ENCODE measurements at places on chromosomes 2 and 18.
A peak's percentile ranks its signal among the peaks of the same experiment; 100 is the strongest.

DNA sequence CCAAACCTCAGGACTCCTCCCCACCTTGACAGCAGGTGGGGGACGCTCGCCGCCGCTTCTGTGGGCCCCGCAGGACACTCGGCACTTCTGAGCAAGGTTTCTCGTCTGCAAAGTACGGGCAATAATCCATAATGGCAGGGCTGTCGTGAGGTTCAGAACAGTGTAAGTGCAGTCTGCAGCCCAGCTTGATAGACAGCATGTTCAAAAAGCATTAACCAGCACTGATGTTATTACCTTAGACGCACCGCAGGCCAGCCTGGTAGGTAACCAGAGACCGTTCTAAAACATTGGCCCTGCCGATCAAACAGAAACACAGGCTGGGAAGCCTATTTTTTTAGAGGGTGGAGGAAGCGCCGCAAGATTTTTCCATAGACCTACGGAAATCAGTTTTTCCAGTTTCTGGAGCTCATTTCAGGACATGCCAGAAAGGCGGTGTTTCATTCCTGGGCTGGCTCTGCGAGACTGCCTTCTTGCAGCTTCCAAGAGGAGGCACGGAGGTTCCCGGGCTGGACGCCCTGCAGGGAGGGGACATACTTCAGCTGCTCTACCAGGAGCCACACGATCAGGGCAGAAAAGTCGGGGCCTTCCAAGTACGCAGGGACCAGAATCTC is 148.7 kb downstream of the TPO start:
- DNase-seq = no peak

GRCh38 chr2:55999231-55999630 is 75.6 kb upstream of the EFEMP1 start:
- DNase-seq = no peak

DNA sequence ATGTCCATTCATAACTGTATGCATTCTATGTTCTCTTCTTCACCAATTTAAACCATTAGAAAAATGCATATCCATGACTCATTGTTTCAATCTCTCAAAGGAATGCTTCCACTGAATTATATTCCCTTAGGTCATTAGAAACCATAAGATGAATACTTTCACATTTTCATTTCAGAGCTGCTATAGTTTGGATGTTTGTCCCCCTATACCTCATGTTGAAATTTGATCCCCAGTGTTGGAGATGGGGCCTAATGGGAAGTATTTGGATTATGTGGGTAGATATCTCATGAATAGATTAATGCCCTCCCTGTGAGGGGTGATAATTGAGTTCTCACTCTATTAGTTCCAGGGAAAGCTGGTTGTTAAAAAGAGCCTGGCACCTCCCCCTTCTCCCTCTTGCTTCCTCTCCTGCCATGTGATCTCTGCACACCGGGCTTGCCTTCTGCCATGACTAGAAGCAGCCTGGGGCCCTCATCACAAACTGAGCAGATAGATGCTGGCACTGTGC is 35.7 kb downstream of the THUMPD2 start:
- DNase-seq = no peak

GRCh38 chr2:64644458-64645382 is 9.0 kb downstream of the SERTAD2 start:
- DNase-seq = peak; percentile 92

DNA sequence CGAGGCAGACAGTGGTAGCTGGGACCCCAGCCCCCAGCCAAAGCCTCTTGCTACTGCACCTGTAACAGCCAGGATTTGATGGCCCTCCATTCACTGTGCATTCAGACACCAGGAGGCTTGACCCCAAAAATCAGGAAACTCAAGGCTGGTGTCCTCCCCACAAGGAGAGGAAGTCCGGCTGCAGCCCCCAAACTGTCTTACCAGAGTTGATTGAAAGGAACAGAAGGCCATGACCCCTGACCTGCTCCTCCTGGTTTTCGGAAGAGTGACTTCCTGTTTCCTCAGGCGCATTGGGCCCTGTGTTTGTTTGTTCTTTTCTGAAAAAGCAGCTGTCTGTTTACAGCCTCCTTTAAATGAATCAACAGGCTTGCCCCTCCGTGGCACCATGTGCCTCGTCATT is 111.6 kb downstream of the RNF144A start:
- no peak for DNase-seq

GRCh38 chr2:234919711-234920110 is 32.1 kb upstream of the SH3BP4 start:
- DNase-seq = no peak

DNA sequence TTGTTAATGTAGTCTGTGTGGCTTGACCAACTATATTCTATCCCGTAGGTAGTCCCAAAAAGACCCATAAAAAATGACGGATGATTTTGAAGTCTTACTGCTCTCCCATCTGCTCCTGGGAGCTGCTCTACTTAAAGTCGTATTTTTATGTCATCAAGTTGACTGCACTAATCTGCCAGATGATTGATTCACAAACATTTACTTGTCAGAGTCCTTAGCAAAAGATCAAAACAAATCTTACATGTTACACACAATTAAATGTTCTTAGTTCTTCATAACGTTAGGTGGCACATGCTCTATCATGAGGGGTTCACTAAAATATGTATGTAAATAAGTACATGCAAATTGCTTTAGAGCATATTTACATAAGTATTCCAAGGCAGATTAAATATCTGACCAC is 498.3 kb upstream of the LRRTM4 start:
- no peak for DNase-seq

DNA sequence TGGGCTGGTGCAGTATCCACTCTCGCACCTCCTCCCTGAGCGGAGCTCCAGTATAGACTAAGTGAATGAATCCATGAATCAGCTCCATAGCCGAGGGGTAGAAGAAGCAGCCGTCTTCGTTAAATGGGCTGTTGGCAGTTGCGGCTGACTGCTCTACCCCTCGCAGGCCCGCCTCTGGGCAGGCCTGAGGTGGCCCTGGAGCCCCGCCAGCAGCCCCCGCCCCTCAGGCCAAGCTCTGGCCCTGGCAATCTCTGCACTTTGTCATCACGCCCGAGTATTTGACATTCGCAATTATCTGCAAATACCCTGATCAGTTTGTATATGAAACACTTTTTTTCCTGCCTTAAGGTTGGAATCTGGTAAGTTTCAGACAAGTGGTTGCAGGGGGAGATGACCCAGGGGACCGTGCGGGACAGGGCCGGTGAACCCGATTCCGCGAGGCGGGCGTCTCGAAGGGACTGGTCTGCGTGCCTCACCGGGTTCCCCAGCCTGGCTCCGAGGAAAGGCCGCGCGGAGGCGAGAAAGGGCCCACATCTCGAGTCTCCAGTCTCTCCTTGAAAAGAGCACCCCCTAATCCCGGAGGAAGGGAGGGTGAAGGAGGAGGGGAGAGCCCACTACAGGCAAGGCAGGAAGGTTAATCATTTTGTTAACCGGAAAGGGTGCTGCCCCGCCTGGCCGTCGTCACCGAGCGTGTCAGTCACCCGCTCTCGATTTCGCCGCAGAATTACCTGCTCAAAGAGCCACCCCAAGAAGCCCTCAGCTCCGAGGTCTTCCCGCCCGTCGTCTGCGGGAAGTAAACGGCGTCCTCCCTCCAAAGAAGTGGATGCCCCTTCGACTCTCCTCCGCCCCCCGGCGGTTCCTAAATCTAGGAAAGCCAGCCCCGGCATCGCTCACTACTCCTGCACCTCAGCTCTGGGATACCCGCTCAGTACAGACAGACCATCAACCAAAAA is 11.1 kb upstream of the SATB2 start:
- no peak for DNase-seq

GRCh38 chr18:62334120-62334519 is 9.0 kb downstream of the TNFRSF11A start:
- DNase-seq = no peak

DNA sequence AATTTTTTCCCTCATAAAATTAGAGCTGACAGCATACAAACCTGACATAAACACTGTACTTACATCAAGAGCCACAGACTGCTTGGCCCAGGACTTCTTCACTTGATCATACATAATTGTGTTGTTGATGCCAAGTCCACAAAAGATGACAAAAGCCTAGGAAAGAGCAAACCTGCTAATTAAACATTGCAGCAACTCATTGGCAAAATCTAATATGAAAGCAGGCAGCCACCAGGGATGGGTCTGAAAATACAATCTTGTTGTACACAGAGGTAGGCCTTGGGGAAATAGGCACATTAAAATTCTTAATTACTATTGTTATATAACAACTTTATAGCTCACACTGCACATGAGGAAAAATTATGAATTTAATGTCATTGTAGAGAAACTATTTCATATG is 255.8 kb downstream of the PDE11A start:
- DNase-seq = no peak

GRCh38 chr2:25303633-25304236 is 38.0 kb downstream of the DNMT3A start:
- no peak for DNase-seq

- no peak for DNase-seq
Observed at GRCh38 chr2:218605432-218605831, 2.3 kb upstream of the PLCD4 start.

DNA sequence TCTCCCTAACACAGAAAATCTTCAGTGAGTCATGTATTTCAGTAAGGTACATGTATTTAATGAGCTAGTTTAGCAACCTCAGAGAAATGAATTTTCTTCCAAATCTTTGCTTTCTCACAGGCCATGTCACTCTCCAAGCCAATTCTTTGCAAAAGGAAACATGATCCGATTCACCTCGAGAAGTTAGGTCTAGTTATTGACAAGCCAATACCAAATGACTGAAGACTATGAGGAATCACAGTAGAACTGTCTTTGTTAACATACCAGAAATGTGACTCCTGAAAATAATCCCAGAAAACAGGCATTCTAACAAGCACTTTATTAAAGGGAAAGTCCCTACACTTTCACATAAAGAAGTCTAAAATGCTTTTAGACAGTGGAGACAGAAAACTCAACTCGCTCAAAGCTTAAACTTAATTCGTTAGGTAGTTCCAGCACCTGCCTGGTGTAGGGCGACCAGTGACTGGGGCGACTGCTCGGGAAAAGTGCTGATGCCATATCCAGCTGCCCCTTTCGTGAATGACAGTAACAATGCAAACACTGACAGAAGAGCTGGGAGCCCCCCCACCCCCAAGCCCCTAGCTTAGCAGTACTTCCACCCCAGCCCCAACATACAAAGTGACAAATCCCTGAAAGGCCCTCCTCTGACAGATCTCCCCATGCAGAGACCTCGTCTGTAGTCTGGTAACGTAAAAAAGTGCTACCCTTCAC is 1.8 kb downstream of the MEMO1 start:
- no peak for DNase-seq
